ENCODE measurements at places on chromosomes 11 and 22.

DNA sequence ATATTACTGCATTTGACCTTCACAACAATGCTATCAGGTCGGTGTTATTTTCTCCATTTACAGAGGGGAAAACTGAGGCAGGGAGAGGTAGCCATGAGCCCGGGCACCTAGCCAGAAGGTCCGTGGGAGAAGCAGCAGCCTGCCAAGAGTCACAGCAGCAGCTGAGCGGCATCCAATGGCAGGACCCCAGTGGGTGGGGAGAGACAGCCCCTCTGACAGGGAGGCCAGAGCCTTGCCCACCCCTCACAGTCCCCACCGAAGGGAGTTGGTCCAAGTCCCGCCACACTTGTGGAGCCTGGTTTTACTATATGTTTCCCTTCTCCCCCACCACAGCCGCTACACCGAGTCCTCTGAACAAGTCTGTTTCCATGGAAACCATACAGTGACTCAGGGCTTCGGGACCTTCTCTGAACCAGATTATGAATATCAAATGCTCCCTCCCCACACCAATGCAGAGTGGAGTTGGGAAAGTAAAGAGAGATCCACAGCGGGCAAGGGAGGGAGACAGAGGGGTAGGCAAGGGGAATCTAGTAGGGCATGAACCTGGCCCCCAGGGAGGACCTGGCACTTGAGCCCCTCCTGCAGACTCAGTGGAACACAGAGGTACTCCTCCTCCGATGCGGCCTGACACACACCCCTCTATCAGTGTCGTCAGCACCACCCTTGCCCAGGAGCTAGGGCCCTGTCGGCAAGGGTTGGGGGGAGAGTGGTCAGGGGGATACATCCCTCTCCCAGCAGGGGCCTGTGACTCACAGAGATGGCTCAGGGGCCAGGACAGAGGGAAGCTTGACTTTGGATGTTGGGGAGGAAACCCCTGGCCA lies 2.5 kb downstream of the CHST1 start:
- peak; percentile 94 for DNase-seq

- DNase-seq, result peak; percentile 37
Measured at GRCh38 chr11:124415356-124415923, 9.2 kb downstream of the OR8B4 start.

DNA sequence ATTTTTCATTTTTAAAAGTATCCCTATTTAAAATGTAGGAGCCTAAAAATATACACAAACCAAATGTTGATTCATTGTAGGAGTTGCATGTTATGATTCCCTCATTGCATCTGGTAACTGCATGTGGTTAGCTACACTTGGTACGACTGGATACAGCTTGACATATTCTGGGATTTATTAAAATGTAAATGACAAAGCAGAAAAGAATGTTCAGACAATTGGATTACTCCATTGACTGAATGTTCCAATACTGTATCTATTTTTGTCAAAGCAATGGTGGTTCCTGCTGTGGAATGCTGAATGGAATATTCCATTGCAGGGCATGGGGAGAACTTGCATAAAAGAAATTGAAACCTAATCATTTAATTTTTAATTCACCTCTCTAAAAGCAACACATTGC lies 30.8 kb downstream of the BLID start:
- peak; percentile 98 for DNase-seq

- no peak for DNase-seq
Measured at GRCh38 chr11:133086518-133086917, 445.8 kb downstream of the OPCML start.

GRCh38 chr11:92738276-92738675 lies 231.2 kb upstream of the MTNR1B start:
- DNase-seq, result peak; percentile 44

- no peak for DNase-seq
Measured at GRCh38 chr11:135074397-135074998, 662.5 kb upstream of the B3GAT1 start.

GRCh38 chr11:125517116-125517770 lies 21.2 kb upstream of the FEZ1 start:
- peak; percentile 79 for DNase-seq

GRCh38 chr11:102061276-102061675 lies 14.0 kb downstream of the CFAP300 start:
- DNase-seq, result peak; percentile 19

- DNase-seq, result no peak
Measured at GRCh38 chr11:112310419-112310818, 49.8 kb upstream of the PLET1 start.

GRCh38 chr22:39991159-39991860 lies 3.4 kb upstream of the FAM83F start:
- no peak for DNase-seq

DNA sequence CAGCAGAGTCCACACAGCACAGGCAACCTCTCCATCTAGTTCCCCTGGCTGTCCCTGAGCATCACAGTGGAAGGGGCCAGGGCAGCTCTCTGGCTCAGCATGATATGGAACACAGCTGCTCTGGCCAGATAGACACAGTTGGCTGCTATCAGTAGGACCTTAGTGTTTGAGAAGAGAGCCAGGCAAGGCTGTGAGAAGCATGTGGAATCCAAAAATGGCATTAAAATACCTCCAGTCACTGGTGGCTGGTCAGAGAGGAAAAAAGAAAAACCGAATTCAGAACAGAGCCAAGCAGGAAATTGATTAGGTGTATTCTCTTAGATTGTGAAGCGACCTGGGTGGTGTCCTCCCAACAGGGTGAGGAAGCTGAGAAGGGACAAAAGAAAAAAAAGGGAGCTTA lies 27.9 kb downstream of the SERPINH1 start:
- no peak for DNase-seq

- DNase-seq, result peak; percentile 67
Measured at GRCh38 chr11:13183094-13183825, 94.3 kb upstream of the BMAL1 start.

DNA sequence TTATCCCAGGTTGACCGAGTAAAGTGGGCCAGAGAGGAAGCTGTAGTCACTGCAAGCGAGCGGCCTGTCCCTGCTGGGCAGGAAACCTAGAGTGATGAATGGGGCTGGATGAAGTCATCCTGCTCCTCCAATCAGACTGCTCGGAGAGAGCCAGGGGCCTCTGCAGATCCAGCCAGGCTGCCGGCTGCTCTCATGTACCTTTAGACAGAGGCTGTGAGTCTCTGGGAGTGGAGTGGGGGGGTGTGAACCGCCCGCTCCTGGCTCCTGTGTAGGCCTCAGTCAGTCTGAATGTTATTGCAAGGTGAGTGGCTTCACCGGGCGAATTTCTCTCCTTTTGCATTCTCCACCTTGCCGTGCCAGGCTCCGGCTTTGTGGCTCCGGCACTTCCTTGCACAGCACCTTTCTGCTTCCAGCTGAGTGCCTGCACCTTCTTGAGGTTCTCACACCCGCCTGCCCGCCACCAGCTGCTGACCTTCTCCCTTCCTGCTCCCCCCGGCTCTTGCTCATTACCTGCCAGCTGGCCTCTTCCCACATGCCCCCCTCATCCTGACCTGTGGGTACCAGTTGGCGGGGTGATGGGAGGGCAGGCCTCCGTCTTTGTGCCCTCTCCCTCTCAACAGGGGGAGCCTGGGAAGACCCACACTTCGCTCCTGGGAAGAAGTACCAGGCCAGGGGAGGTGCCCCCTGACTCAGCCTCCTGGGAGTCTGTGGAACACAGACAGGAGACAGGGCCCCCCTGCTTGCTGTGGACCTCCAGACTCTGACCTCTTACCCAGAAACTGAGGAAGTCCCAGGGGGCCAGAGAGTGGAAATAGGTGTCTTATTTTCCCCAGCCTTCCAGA lies 79.9 kb downstream of the GRAMD1B start:
- DNase-seq, result peak; percentile 64

- DNase-seq, result peak; percentile 81
Measured at GRCh38 chr22:23128269-23129108, 13.3 kb downstream of the RSPH14 start.

DNA sequence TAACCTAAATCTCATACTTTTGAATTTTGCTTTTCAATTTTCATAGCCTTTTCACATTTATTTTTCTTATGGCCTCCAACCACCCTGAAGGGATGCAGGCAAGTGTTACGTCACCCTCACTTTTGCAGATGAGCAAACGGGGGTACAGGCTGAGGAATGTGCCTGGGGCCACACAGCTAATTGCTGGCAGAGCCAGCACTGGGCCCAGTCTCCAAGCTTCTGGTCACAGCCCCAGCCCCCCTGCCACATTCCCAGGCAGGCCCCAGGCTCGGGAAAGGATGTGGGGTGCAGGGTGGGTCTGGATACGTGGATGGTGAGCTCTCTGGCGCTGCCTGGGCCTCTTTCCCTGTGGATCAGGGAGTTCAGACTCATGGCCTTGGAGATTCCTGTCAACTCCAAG lies 138.6 kb downstream of the PKNOX2 start:
- no peak for DNase-seq

GRCh38 chr11:116166573-116167465 lies 606.0 kb downstream of the BUD13 start:
- DNase-seq, result peak; percentile 27

- DNase-seq, result peak; percentile 74
Measured at GRCh38 chr11:122167100-122167499, 51.1 kb upstream of the BLID start.

DNA sequence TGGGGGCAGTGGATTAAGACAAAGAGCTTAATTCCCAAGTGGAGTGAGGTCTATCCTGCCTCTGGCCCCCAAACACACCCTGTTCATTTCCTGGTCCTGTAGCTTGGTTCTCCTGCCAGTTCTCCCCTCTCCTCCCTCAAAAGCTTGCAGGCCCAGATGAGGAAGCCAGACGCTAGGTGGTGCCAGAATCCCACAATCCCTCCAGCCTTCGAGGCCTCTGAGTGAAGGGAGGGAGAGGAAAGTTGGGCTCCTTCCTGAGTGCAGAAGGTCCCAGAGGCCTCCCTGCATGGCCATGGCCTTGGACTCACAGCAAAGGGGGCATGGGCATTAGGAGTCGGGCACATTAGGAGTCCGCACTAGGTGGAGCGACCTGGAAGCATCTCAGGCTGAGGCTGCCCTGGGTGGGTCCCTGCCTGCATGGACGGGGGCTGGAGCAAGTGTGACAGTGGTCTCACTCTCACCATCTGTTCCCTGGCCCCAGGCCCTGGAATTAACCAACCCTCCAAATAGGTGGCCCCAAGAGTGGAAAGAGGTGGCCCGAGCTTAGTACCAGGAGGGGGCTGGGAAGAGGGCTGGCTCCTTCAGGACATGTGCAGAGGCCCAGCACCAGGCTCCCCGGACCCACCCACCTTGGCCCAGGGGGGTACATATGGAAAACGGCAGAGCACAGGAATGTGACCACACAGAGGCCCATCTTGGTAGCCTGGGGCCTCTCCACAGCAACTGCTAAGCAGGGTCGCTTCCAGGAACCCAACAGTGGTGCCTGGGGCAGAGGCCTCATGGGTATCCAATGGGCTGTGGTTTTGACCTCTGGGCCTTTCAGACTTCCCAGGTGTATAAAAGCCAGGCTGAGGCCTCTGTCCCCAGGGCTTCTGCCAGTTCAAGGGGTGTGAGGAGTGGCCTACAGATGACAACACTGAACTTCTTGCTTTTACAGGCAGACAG lies 5.2 kb downstream of the FXYD2 start:
- peak; percentile 74 for DNase-seq

DNA sequence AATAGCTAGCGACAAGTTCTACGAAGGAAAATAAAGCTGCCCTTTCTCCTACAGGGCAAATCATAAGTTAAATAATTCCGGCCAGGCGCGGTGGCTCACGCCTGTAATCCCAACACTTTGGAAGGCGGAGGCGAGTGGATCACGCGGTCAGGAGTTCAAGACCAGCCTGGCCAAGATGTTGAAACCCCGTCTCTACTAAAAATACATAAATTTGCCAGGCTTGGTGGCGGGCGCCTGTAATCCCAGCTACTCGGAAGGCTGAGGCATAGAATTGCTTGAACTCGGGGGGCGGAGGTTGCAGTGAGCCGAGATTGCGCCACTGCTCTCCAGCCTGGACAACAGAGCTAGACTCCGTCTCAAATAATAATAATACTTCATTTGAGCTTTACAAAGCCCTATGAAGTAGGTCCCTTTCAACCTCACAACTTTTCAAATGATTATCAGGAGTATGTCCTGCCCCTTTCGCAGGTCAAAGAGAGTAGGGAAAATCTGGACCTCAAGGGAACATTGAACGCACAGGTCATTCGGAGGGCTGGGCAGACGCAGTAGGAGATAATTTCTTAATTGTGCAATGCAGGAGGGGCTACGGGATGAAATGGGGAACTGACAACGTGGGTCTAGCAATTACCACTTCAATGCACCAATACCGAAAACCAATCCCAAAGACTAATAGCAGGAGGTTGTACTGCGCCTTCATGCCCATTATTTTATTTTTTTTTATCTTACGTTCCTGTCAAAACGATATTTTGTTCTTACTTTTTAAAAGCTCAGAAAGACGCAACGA lies 590 bp downstream of the COMMD9 start:
- DNase-seq, result no peak

GRCh38 chr11:76910620-76911414 lies 50.1 kb downstream of the ACER3 start:
- DNase-seq, result no peak

DNA sequence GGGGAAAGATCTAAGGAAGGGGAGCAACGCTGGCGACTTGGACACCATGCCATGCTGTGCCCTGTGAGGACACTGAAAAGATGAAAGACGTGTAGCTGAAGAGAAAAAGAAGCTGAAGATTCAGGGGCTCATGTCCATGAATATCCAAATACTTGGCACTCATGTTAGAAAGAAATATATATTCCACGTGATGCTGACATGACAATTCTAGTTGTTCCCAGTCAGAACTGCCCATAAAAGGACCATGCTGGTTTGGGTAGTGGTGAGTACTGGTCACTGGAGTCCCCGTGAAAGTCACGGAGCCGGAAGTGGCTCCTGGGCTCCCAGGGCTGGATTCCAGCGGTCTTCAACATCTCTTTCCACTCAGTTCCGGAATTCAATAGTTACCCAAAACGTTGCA lies 9.9 kb downstream of the MS4A15 start:
- DNase-seq, result no peak

DNA sequence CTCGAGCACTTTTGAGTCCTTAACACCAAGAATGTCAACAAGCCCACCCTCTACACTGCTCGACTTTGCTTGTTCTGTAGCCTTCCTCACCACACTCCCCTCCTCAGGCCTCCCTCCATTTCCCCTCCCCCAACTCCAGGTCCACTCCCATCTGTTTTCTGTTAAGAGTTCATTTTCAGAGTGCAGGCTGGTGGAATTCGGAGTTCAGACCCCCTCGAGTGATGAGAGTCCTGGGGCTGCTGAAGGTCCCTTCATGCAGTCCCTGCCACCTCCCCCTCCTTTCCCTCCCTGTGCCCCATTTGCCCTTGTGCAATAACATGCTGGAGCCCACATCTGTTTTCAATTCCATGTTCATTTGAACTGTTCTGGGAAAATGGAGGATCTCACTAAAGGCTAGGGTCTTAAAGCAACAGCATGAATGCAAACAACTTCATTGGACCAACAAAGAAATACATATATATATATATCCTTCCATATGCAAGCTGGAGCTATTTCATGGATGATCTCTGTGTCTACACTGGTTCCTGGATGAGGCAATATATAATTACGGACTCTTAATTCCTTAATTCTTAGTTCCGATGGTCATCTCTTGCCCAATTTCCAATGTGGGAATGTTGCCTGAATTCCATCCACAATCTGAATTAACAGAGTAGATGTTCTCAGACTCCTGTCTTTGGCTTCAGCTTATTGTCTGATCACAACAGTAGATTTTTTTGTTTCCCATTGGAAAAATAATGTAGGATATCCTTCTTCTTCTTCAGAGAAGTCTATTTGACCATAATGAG lies 340.4 kb downstream of the ETS1 start:
- DNase-seq, result peak; percentile 83
